ENCODE measurements at places on chromosomes 12 and 14.
A peak's percentile ranks its signal among the peaks of the same experiment; 100 is the strongest.

- DNase-seq: peak; percentile 58
Measured at GRCh38 chr14:93939304-93940229, 12.4 kb downstream of the FAM181A start.

GRCh38 chr12:131097202-131098177, 143.8 kb downstream of the ADGRD1 start:
- DNase-seq: no peak

- DNase-seq: peak; percentile 29
Measured at GRCh38 chr14:28321475-28322244, 444.9 kb upstream of the FOXG1 start.

- DNase-seq: peak; percentile 75
Measured at GRCh38 chr14:53152887-53153701, at the start of gene DDHD1. Gene DDHD1, minus strand, starts transcription at chr14:53153323. Its CDS starts 225 bp downstream, at chr14:53153098.

- DNase-seq: peak; percentile 20
Measured at GRCh38 chr14:47442211-47442610, 233.2 kb downstream of the MDGA2 start.

DNA sequence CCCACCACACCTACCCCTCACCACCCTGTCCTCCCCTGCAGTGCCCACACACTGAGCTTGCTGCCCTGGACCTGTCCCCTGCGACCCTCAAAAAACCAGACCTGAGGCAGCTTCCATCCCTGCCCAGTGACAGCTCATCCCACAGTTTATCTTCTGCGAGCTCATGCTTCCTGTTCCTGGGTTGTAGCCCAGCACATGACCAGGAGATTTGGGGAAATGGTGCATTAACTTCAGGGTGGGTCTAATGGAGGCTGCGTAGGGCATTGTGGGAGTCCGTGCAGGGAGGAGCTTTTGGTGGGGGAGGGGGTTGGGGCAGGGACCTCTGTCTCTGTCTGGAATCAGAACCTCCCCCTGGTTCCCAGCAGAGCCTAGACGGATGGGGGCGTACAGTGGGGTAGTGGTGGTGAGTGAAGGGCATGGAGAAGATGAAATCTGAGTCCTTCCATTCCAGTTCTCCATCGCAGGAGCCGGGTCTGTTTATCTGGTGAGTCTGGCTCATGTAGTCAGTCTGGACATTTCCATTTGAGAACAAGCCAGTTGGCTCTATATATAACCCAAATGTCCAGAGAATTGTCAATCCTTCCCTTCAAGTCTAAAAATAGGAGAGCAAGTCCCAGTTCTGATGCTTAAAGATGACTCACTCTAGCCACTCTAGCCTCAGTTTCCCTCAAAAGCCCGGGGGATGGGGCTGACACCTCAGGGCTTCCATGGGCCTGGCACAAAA, 270.9 kb downstream of the CACNA1C start:
- peak; percentile 45 for DNase-seq
